ENCODE measurements at places on chromosomes 1 and 21. TPM values are rescaled to one million over a fixed set of nuclear protein-coding genes. Genes with fewer than 3 reads are reported as not detected.
A peak's percentile ranks its signal among the peaks of the same experiment; 100 is the strongest.

GRCh38 chr1:207882692-207883091 is 28.2 kb downstream of the CD34 start:
- no peak for DNase-seq

DNA sequence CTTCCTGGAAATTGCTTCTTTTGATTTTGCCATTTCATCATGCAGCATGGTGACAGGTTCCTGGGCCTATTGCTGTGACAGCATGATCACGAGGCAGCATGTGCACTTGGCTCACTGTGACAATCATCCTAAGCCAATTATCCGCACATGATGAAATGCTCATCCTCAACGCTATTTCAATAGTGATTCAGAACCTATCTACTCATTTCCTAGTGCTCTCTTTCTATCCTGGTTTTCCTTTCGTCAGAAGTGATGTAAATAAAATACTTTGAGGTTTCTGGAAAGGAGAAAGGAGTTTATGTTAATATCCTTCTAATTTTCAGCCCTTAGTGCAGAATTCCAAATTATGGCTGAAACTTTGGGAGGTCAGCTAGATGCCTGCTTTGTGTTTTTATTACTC is 110.6 kb upstream of the ADAMTS5 start:
- no peak for DNase-seq

DNA sequence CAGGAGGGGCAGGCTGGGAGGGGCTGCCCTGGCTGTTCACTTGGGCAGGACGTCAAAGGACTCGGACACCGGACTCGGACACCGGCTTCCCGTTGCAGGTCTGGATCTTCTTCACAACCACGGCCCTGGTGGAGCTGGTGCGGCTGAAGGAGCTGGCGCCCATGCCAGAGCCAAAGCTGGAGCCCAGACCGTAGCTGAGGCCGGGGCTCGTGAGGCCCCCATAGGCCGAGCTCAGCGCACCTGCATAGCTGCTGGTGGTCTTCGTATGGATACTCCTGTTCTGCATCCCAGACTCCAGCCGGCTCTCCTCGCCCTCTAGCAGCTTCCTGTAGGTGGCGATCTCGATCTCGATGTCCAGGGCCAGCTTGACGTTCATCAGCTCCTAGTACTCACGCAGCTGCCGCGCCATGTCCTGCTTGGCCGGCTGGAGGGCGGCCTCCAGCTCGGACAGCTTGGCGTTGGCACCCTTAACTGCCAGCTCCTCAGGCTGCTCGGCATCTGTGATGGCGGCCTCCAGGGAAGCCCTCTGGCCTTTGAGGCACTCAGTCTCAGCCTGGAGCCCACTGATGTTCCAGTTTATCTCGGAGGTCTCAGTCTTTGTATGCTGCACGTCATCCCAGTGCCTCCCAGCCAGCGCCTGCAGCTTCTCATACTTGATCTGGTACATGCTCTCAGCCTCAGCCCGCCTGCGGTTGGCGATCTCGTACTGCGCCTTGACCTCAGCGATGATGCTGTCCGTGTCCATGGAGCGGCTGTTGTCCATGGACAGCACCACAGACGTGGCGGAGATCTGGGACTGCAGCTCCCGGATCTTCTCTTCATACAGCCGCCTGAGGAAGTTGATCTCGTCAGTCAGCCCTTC is 15.1 kb upstream of the KLF17 start:
- peak; percentile 33 for DNase-seq

- DNase-seq: no peak
Measured at GRCh38 chr1:17870679-17871078, 115.5 kb downstream of the ACTL8 start.

- no peak for DNase-seq
Measured at GRCh38 chr1:89918127-89918793, 76.7 kb upstream of the ZNF326 start.

DNA sequence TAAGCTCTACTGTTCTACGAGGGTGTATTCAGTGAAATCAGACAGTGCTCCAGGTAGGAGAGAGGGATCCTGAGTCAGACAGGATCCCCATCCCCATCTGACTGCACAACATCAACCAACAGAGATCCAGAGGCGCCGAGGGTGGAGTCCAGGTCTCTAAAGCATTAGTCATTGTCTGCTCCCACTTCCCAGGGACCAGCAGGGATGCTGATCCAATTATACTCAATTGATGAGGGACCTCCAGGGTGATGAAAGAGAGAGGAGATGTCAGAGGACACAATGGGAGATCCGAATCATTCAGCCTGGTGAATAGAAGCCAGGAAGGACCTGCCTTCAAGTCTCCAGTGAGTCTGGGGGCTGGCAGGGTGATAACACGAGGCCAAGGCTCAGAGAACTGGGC is 39.5 kb upstream of the STMN1 start:
- DNase-seq: no peak

GRCh38 chr1:32337855-32338636 is 2.0 kb upstream of the MARCKSL1 start:
- DNase-seq: no peak

- DNase-seq: no peak
Measured at GRCh38 chr1:244074559-244075171, 23.6 kb downstream of the ZBTB18 start.

- no peak for DNase-seq
Measured at GRCh38 chr1:77544845-77545244, 137.6 kb downstream of the ZZZ3 start.

GRCh38 chr1:175131095-175131494 is 61.5 kb downstream of the KIAA0040 start:
- DNase-seq: no peak

GRCh38 chr1:27931184-27931583 is 3.6 kb upstream of the SMPDL3B start:
- DNase-seq: no peak

DNA sequence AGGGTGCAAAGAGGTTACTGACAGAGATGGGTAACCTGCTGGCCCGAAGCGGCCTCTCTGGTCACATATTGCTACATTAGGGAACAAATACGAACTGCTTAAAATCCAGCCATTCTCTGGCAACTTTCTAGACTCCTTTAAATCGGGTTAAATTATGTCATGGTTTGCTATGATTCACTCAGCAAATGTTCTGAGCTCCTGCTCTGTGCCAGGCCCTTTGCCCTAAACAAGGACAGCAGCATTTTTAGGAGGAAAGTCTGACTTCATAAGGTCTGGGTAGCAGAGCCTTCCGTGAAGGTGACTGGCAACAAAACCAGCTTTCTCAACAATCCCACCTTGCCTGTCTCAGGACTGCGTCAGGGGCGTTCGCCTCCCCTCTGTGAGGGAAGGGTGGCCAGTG is 15.4 kb downstream of the ZP4 start:
- no peak for DNase-seq

GRCh38 chr21:40760821-40761220 is 86.1 kb downstream of the DSCAM start:
- no peak for DNase-seq

DNA sequence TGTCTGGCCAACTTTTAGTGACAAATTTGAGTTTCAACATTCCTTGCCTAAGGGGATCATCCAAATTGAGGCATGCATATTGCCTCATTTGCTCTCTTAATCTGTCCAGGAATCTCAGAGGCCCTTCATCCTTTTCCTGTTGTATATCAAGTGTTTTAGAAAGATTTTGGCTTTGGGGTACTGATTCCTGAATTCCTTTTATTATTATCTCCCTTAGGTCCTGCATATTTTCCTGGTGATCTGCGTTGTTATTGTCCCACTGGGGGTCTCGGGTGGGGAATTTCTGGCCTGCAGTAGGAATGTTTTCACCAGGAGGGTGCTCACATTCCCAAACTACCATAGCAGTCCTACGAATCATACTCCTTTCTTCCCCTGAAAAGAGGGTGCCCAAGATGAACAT is 4.4 kb upstream of the AADACL3 start:
- no peak for DNase-seq

DNA sequence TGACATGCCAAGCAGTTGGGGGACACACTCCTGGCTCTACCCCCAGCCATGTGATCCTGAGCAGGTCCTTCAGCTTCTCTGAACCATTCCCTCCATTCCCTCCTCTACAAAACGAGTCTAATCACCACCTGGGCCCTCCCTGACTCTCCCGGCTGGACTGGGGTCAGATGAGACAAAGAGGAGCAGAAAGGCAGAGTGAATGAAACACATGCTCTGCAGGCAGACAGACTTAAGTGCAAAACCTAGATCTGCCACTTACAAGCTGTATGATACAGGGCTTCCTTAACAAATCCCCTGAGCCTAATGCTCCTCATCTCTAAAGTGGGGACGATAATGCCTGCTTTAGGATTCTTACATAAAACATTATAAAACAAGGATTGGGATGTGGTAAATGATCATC is 17.3 kb downstream of the RIMS3 start:
- DNase-seq: no peak

Gene RXRG
- total RNA-seq: 10.4 TPM

Gene RAB42
- total RNA-seq: 0.69 TPM

Gene C2CD4D
- not detected for total RNA-seq

Gene GPATCH3
- 17.3 TPM for total RNA-seq

Gene ADGRB2
- total RNA-seq: 15.8 TPM

Gene MMP23B
- 162 TPM for total RNA-seq

Gene CLEC20A
- total RNA-seq: not detected

Gene CYP4A22
- total RNA-seq: 0.17 TPM

Gene MSH4
- total RNA-seq: 0.20 TPM

All from glutamatergic neuron (in vitro differentiated cells).